NCI-H1105 treated with DMSO at 0.1 percent for 48 hours (cell line): ENCODE measurements at places on chromosomes 5 and 9.

DNA sequence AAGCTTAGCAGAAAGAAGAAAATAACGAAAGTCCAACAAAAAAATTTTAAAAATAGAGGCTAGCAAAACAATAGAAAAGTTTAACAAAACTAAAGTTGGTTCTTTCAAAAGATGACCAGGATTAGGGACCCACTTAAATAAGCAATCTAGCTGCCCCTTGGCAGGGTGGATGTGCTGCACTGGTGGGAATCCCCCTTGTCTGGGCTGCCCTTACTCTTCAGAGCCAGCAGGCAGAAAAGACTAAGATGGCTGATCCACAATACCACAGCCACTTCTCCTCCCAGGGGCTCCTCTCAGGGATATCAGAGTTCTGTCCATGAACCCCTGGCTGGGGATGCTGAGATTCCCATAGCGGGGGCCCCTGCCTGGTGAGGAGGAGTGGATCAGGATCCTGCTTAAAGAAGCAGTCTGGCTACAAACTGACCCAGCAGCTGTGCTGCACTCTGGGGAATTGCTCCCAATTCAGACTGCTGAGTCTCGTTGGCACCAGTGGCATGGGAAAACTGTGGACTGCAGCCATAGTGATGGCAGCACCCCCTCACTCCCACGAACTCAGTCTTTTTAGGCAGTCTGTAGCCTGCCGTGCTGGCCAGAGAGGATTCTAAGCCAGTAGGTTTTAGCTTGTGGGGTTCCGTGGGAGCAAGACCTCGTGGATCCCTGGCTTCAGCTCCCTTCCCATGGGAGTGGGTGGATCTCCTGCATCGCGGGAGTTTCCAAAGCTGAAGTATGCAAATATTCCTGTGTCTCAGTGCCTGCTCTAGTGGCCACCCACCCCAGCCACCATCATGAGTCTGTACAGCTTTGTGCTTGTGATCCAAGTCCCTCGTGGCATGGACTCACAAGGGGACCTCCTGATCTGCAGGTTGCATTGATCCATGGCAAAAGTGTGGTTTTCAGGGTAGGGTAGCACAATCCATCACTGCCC is 2.9 kb upstream of the INSL6 start:
- DNase-seq = no peak

DNA sequence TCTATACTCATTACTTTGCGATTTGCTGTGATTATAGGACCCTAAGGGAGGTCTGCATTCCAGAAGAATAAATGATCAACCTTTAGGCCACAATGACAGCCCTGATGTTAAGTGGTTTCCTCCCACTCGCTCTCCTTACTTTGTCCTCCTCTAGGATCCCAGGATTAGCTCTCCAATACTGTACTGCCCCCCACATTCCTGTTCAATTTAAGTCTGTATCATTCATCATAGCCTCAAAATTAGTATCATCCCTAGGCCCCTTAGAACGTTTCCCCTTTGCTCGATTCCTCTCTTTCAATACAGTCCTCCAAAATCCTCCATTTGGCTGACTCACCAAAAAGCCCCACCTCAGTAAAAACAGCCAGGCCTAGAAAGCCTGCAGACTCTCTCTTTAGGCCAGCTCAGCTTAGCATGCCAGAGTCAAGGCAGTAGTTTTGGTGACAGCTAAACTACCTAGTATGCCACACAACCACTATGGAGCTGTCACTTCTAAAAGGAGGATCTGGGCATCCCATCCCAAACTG is 24.4 kb downstream of the RNF145 start:
- no peak for DNase-seq

DNA sequence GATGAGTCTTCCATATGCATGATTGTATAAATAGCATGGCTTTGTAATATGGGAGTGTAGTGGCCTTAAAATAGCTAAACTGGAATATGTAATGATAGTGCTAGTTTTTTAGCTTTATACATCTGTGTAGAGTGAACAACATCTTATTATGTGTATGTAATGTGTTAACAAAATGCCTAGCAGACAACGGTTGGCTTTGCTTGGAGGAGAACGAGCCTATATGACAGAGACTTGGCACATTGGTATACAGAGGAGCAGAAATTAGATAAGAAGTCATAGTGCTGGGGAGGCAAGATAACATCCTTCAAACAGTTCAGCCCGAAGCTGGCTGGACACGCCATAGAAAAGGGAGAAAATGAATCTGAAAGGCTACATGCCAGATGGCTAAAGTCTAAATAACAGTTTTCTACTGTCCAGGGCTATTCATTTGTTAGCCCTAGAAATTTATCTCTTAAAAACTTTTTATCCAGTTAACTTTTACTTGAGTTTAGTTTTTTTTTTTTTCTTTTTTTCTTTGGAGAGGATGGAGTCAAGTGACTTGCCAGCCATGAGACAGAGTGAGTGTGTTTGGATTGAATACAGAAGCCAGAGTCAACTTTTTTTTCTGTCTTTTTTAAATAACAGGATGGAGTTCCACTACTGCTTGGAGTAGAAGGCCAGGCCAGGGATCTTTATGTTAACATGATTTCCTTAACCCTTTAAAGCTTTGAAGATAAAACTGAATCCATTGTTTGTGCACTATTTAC is 214.4 kb upstream of the ACTBL2 start:
- DNase-seq = no peak

DNA sequence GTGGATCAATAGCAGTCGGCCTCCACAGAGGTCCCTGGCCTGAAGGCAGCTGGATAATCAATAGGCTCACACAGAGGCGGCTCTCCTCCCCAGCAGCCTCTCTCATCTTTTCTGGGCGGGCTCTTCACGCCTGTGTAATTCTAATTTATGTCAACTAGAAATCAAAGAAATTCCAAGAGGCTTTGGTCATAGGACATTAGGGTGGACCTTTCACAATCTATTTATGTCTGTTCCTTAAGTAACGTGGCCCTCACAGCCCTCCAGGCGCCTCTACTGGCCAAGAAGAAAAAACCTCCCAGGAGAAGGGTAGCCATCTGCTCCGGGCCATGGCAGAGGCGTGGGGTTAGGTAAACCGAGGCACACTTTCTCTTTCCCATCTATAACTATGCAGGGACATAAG is 205.1 kb upstream of the EFNA5 start:
- DNase-seq = no peak

GRCh38 chr5:55855509-55855908 is 4.4 kb downstream of the IL31RA start:
- DNase-seq = no peak

- no peak for DNase-seq
Observed at GRCh38 chr5:181160-181559, 10.1 kb upstream of the LRRC14B start.

DNA sequence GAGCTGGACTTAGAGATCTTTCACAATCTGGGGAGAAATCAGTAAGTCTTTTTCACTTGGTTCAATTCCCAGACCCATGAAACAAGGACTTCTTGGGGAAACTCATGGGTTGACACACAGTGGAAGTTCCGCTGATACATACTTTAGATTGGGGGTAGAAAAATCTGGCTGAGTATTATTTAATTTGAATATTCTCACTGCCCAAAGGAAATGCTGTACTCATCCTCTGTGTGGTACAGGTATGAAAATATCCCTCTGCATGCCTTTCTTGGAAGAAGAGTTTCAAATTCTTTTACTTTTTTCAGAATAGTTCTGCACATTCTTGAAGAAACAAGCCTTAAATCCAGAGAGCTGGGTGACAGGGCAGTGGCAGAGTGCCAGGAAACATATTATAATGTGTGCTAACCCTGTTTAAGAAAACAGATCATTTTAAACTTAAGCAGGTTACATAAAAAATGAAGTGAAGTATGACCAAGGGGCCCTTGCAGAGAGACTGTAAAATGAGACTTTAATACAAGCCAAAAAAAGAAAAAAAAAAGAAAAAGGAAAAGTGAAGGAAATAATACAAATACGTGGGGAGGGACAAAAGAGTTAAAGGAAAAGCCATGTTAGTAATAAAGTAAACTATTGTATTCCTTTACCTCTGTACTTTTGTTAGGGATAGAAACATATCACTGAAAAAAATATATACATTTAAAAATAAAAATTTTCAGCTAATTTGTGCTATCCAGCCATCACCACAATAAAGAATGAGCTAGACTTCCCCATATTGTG is 173.4 kb upstream of the NR3C1 start:
- no peak for DNase-seq

DNA sequence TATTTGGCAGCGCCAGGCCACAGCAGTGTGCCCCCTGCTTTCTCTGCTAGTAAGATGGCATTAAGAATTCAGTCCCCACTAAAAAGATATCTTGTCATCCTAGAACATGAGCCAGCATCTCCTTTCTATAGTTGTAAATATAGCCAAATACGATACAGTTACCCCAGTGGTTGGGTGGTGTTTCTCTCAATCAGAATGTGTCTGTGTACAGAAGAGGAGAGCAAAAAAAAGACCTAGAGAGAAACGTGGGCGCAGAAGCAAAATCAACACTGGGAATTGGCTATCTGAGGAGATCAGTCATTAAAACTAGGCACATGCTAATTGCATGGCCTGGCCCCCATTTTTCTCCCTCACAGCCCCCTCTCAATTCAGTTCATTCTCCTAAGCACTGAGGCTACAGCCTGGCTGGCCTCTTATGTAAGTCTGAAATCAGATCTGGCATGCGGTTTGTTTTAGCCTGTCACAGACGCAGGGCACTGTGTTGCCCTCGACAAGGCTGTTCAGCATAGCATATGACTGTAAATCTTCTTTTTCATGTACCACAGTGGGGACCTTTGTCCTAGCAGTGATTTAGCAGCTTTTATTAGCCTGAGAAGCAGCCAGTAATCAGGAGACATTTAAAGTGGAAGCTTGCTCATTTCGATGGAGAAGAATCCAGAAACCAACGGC is 57.8 kb downstream of the RORB start:
- no peak for DNase-seq

DNA sequence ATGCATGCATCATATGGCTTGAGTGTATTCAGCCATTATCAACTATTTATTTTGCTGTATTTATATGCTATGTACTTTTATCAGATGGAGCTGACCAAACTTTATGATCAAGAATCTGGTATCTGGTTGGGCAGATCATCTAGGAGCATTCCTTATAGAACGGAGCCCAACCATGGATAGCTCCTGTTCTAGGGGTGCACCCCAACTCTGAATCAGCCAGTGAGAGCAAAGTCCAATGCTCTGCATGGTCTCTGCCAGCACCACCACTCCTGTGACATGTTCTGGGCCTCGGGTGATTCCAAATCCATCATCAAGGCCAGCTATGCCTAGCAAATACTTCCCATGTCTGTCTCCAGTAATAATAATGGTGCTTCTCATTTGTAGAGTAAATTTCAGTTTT is 517.5 kb downstream of the AGTPBP1 start:
- DNase-seq = no peak

GRCh38 chr5:133368916-133369783 is 243.2 kb downstream of the FSTL4 start:
- no peak for DNase-seq

GRCh38 chr9:113293285-113293878 is 9.8 kb downstream of the RNF183 start:
- no peak for DNase-seq

DNA sequence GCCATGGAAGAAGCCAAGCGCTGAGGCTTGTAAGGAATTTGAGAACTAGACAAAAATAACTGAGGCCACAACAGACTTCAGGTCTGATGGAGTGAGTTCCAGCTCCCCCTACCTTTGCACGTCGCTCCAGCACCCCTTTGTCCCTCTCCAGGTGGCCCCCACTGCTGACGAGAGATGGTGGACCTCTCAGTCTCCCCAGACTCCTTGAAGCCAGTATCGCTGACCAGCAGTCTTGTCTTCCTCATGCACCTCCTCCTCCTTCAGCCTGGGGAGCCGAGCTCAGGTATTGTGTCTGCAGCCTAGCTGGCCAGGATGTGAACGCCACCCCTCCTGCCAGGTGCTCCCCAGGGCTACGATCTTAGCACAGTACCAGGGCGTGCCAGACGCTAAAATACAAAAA is 5.2 kb downstream of the BTNL9 start:
- no peak for DNase-seq

- no peak for DNase-seq
Observed at GRCh38 chr5:43515678-43516048, 715 bp upstream of the C5orf34 start.

- DNase-seq = no peak
Observed at GRCh38 chr5:128532776-128533175, 5.3 kb downstream of the FBN2 start.

DNA sequence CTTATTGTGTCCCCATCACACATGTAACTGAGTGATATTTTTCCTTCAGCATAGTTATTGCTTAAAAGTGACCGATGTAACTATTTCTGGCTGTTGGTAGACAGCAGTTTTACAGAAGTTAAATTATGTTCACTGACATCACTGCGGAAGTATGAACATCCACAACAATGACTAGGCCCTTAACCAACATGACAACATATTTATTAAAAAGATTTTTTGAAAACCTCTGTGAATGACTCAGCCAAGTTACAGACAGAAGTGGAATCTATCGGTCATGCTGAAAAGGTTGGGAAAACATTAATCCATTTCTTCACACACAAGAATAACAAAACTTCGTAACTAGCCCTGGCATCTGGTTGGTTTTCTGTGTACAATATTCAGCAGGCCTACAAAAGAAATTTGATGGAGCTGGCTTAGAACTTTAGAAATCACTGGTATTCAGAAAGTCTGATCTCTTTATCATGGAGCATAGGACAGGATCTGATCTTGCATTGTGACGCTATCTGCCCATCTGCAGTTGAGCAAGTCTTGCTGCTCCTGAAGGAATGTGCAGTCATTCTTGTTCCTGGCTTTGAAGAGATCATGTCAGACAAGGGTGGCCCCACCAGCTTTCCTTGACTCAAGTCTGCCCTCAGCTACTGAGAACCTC is 6.5 kb downstream of the GLIS3 start:
- DNase-seq = no peak

GRCh38 chr9:118306801-118307200 is 602.6 kb downstream of the TLR4 start:
- no peak for DNase-seq

DNA sequence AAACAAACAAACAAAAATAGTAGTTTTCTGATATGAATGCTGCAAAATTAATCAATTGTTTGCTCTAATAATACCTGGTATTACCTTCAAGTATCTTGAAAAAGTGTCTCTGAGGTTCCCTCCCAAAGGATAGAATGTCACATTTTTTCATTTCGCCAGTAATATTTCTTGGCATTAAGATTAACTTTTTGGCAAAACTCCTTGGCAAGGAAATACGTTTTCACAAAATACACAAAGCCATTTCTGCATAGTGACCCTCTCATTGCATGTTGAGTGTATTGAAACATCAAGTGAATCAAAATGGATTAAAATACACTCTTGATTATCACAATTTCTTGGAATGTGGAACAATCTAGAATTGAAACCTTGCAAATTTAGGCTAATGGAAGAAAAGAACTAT is 230.5 kb downstream of the ATPSCKMT start:
- no peak for DNase-seq

GRCh38 chr9:37812773-37813379 is 12.3 kb downstream of the DCAF10 start:
- DNase-seq = no peak
